Skin of body (tissue), 3 donors: ENCODE measurements at places on chromosomes 2 and 18. TPM values are rescaled to one million over a fixed set of nuclear protein-coding genes. Genes with fewer than 3 reads are reported as not detected.

GRCh38 chr2:38174646-38175423, 98.9 kb upstream of the CYP1B1 start:
- peak; percentile 26 for DNase-seq

GRCh38 chr2:180655842-180656454, 324.5 kb upstream of the UBE2E3 start:
- DNase-seq, result no peak

- no peak for DNase-seq
Measured at GRCh38 chr18:64882896-64883295, 734.0 kb upstream of the LINC00305 start.

- no peak for DNase-seq
Measured at GRCh38 chr18:49678440-49678839, 116.6 kb downstream of the LIPG start.

CYP27A1 gene
- total RNA-seq, result 10.8 TPM

- no peak for DNase-seq
Measured at GRCh38 chr2:21486445-21486844, 362.7 kb downstream of the TDRD15 start.

- DNase-seq, result no peak
Measured at GRCh38 chr2:170170281-170171040, 7.5 kb upstream of the MYO3B start.
